ENCODE measurements at places on chromosomes 6 and 20.

DNA sequence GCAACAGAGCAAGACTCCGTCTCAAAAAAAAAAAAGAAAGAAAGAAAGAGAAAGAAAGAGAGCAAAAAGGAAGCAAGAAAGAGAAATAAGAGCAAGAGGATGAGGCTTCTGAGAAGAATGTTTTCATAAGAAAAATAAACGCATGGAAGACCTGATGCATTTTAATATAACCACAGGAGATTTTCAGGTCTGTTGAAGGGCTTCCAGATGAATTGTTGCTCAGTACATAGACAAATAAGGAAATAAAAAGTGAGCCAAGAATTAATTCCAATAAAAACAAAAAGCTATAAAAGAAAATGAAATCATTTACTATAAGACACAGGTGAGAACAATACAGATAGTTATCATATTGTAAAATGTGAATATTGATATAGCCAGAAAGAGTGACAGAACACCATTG lies 43.5 kb downstream of the PERP start:
- no peak for DNase-seq

DNA sequence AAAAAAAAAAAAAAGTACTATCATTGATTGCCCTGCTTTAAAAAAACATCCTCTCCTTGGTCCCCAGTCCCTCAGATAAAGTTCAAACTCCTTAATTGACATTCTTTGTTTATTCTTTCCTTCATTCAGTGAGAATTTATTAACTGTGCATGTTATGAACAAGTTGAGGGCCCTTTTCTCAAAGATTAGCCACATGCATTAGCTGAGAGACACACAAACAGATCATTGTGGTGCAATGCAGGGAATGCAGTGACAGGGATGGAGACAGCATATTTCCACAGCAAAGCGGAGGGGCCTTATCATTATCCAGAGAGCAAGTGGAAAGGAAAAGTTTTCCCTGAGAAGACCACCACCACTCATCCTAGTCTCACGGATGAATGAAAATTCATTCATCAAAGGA lies 21.9 kb upstream of the IPCEF1 start:
- DNase-seq: no peak

- no peak for DNase-seq
Measured at GRCh38 chr20:2244993-2245392, 50.8 kb upstream of the TGM3 start.

DNA sequence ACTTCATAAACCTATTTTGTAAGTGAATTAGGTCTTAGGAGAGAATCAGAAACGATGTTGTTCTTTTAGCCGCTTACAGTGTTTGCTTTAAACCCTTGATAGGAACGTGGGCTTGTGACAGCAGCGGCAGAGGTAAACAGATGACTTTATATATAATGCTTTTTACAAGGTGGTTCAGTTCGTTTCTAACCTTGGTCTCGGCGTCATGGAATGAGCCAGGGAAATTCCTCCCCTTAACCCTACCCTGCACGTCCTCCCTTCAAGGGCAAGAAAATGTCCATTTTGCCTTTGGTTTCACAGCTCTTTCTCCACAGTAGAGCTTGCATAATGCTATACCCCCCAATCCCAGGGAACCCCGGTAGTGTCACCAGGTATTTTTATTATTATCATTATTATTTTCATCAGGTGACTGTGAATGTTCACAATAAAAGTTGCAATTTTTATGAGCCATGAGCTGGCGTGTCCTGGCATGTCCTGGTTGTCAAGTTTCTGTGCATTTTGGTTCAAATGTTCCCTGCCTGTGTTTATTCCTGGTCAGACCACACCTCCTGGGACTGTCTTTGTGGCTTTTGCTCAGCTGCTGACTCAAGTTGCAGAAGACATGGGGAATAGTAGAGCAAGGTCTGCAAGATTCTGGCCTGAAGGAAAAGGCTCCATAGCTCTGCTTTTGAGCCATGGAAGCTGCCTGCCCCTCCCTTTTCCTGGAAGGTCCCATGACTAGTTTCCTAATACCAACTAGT lies 112.8 kb upstream of the BMP2 start:
- no peak for DNase-seq

- no peak for DNase-seq
Measured at GRCh38 chr6:77674211-77674610, 21.4 kb downstream of the MEI4 start.

GRCh38 chr20:16296931-16297330 lies 276.3 kb downstream of the KIF16B start:
- DNase-seq: no peak

DNA sequence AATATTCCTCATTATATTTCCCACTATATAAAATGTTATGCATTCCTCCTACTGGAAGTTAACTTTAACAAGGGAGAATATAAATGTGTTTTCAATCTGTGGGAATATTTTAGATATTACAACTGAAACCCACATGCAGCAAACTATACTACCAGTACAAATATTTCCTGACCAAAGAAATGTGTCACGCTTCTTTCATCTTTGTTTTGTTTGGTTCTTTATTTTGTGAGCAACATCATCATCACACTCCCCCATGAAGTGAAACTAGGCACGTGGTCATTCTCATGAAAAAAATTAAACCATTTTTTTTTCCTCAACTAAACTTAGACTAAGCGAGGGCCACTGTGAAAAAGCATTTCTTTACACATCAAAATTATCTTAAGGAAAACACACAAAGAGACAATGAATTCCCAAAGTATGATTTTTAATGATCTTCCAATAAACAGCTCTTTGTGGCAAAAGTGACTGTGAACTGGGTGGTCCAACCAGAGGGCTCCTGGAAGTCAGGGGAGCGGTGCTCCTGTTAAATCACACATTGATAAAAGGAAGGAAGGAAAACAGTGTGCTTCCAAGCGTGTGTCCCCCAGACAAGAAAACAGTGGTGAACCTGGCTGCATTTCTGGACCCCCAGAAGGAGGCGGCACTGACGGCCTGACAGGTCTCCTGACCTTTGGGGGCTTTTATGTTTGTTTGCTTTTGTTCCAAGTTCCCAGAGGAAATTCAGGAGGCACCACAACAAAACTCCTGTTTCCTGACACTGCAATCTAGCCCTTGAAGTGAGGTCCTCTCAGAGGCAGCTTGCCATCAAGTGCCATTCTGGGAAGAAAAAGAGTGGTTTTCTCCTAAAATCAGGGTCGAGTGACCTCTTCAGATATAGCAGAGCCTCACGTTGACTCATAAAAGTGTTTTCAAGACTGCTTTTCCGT lies 166.8 kb upstream of the FOXQ1 start:
- DNase-seq: no peak

DNA sequence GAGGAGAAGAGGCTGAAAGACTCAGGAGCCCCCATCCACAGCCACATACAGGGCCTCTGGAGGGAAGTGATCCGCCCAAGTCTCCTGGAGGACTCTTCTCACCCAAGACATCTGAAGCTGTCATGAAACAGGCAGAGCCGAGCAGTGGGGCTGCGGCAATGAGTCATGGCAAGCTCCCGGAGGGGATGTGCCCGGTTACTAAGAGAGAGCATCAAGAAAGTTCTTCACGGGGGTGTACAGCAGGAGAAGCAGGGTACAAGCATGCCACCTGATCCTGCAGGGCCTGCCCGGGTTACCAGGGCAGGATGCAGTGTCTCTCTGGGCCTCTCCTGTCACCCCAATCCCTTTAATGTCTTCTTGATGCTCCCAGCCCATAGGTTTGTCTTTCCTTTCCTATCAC lies 21.1 kb downstream of the TRIM26 start:
- DNase-seq: peak; percentile 26

DNA sequence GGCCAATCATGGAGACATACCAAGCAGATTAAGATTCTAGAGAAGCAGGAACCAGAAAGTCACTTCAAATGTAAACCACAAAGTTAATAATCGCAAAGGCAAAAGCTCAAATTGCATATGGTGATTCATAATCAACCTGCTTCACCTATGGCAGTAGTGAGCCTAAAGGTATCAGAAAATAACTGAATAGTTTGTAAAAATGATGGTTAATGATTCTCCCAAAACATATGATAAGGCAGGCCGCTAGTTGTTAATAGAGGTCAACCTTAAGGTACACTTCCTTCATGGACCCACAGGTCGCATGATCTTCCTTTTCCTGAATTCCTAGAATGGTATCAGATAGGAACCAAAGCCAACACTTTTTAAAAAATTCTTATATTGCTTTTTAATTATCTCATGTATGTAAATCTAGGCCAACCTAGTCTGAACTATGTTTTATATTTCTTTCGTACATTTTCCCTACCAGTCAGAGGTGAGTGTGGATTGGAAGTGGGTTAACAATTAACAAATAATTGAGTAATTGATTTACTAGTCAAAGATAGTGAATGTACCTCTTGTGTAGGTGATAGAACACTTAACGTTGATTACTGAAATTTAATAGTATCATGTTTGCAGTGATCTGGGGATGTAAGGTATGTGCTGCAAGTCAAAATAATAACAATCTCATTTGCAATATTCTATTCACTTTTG lies 16.4 kb downstream of the TAAR2 start:
- DNase-seq: no peak

DNA sequence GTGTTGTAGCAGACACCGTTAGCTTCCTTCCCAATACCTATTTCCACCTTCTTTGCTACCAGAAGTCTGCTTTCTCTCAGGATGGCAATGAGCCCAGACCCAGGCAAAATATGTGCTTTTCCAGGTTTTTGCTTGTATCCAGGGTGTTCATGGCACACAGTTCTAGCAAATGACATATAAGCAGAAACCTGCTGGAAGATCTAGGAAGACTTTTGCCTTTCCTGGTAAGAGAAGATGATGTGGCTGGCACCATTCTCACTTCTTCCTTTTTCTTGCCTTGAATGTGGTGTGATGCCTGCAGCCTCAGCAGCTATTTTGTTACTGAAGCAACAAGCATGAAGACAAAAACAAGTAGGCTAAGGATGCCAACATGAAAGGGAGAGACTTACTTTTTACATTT lies 19.2 kb upstream of the TBC1D22B start:
- DNase-seq: peak; percentile 44

DNA sequence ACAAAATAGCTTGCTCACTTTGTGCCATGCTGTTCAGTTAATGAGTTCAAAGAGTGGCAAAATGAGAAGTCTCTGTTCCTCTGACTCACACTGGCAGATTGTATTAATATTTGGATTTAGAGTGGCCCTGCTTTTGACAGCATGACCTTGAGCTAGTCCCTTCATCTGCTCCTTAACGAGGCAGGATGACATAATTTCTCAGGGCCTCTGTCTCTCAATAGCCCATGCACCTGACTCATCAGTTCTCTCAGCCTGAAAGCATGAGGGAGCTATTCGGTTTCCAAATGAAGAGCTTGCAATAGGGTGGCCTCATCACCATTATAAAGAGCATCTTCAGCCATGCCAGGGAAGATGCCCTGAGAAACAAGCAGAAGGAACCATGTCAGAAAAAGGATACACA lies 38.2 kb downstream of the CAP2 start:
- no peak for DNase-seq

DNA sequence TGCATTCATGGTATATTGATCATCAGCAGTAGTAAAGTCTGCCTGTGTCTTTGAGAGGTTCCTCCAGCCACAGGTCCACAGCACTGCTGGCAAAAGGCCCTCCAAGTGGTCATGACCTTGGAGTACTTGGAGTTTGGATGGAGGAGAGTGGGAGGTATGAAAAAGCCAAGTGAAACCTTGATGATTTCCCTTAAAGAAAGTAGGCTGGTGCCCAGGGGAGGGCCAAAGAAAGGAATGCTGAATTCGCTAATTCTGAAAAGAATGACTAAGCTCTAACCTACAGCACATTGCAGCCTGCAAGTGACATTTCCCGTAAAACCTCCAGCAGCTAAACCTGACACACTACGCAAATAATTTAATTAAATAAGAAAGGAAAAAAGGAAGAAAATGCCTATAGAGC lies 223.4 kb upstream of the TAB2 start:
- DNase-seq: no peak

- no peak for DNase-seq
Measured at GRCh38 chr6:81562169-81562568, 190.3 kb downstream of the TENT5A start.
